ENCODE measurements at places on chromosomes 2 and 18.
A peak's percentile ranks its signal among the peaks of the same experiment; 100 is the strongest.

DNA sequence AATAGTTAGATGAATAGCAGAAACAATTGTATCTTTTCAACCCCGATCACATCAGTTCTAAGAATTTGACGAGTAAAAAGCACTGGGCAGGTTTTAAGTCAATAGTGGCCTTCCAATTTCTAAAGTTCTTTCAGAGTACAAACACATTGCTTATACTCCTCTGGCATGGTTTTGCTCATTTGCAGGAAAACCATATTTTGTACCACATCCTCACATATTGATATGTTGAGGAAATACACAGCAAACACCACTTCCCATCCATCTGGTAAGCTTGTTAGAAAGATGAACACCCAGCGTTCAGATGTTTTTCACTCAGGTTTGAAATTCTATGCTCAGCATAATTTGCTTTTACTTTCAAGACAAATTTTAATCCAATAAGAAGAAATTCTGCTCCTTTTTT lies 344.6 kb upstream of the ACVR2A start:
- DNase-seq, result peak; percentile 74

- no peak for DNase-seq
Measured at GRCh38 chr18:24826605-24827004, 366.2 kb downstream of the HRH4 start.

DNA sequence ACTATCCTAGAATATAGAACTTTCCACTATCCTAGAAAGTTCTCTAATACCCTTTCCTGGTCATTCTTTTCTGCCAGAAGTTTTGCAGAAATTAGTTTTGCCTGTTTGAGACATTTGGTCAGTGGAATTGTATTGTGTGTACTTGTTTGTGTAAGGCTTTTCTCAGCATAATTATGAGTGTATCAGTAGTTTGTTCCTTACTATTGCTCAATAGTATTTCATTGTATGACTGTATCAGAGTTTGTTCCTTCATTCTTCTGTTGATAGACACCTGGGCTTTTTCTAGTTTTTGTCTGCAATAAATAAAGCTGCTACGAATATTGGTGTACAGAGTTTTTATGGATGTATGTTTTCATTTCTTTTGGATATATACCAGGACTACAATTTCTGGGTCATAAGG lies 27.2 kb downstream of the CCDC138 start:
- DNase-seq, result no peak

DNA sequence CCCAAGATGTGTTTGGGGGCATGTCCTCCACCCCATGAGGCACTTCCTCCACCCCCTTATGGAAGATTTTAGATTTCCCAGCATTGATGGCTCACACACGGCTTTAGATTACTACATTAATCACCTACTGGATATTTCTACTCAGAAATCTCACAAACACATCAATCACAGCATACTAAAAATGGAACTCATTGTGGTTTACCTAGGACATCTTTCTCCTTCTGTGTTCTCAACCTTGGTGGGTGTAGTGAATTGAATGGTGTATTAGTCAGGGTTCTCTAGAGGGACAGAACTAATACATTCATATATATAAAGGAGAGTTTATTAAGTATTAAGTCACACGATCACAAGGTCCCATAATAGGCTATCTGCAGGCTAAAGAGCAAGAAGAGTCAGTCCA lies 82.1 kb upstream of the CYRIA start:
- DNase-seq, result no peak

- no peak for DNase-seq
Measured at GRCh38 chr2:104871972-104872865, 18.3 kb downstream of the POU3F3 start.

DNA sequence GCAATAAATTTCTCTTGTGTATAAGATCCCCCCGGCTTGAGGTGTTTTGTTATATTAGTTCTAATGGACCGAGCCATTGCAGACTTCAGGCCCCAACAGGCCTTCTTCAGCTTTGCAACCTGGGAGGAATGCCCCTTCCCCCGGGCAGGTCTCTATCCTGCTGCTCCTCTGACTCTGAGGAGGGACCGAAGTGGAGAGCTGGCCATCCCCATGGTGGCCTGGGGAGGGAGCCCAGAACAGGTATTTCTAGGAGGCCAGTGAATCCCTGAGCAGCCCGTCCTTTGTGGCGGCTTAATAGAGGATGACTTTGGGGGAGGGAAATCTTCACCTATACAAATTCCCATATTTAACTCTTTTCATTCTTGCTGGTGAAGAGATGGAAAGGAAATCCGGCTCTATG lies 715.8 kb upstream of the SOX11 start:
- DNase-seq, result no peak

Data from GDM1 (cell line).